ENCODE measurements at places on chromosomes 2 and 18.

DNA sequence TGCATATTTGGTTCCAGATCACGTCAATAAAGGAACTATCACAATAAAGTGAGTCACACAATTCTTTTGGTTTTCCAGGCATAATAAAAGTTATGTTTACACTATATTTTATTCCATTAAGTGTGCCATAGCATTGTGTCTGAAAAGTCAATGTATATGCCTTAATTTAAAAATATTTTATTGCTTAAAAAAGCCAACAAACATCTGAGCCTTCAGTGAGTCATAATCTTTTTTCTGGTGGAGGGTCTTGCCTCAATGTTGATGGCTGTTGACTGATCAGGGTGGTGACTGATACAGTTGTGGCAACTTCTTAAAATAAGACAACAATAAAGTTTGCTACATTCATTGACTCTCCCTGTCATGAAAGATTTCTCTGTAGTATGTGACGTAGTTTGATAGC lies 254.3 kb upstream of the SPOPL start:
- DNase-seq: no peak

DNA sequence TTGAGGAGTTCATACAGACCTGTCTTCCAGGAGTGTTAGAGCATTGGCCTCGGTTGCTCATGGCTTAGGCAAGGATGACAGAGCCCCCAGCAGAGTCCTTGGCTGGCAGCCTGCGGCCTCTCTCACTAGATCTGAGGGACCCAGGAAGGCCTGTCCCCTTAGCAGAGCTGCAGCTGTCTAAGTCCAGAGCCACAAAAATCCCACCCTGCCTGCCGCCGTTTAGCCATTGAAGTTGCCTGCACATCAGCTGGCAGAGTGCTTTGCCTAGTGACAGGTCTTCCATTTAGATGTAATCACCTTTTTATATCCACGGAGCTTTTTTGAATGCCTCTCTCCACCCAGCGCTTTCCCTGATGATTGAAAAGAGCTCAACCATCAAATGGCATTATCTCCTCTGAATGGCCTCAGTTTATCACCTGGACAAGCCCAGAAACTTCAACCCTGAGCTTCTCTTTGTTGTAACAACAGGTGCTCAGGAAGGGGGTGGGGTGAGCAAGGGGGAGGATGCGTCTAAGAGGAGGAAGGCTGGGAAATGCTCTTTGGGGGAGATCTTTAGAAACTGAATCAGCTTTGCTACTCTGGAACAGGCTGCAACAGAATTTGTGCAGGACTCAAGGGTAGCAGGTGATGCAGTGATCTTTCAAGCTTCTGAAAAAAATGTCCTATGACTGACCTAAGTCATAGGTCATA lies 71.9 kb downstream of the TNP1 start:
- no peak for DNase-seq

DNA sequence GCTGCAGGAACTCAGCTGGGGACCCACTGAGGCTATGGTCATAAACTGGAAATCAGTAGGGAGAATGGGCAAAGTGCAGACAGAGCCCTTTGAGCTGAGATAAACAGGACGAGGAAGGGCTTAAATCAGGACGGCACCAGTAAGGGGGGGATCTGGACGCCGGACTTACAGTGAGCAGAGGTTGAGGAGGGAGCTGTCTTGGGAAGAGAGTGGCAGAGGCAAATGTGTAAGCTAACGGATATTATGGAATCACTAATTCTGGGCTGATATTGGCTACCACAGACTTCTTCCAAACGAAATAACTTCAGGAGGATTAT lies 539 bp downstream of the CYP27A1 start:
- no peak for DNase-seq

GRCh38 chr2:157785200-157785599 lies 90.9 kb downstream of the ACVR1 start:
- no peak for DNase-seq

DNA sequence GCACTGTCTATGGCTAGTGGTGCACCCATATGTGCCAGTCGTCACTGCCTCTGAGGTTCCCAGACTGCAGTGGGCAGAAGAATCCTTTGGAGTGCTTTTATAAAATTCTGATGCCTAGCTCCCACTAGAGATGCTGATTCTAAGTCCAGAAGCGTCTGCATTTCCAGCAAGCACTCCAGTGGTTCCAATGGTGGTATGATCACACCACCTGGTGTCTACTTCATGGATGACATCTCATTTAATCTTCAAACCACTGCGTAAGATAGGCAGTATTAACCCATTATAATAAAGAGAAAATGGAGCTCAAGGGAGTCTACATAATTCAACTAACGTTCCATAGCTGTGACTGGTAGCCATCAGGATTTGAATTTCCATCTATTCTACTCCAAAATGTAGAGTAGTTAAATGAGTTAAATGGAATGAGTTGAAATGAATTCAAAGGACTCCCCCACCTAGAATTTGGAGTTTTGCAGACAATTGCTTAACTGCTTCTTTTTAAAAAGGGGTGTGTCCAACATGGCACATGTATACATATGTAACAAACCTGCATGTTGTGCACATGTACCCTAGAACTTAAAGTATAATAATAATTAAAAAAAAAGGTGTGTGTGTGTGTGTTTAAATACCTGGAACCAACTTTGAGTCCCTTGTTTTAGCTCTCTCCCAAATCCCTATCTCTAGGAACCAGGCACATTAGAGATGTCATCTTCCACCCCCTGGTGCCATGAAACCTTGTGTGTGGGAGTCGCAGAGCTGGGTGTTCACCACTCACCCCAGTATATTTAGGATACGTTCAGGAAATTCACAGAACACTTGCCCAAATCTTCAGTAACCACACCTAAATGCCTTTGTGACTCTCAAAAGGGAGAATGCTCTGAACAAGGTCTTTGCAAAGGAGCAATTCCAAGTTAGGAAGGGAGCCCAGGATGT lies 14.1 kb downstream of the LAMA3 start:
- peak; percentile 2 for DNase-seq

DNA sequence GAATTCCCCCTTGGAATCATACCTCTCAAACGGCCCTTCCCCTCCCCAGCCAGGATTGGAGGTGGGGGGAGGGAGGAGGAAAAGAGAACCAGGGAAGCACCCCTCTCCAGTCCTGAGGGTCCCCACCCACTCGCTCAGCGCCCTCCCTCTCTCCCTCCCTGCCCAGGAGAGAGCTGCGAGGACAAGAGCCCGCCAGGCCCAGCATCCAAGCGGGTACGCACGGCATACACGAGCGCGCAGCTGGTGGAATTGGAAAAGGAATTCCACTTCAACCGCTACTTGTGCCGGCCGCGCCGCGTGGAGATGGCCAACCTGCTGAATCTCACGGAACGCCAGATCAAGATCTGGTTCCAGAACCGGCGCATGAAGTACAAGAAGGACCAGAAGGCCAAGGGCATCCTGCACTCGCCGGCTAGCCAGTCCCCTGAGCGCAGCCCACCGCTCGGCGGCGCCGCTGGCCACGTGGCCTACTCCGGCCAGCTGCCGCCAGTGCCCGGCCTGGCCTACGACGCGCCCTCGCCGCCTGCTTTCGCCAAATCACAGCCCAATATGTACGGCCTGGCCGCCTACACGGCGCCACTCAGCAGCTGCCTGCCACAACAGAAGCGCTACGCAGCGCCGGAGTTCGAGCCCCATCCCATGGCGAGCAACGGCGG lies 14.4 kb downstream of the HOXD3 start:
- no peak for DNase-seq

GRCh38 chr2:172790404-172790803 lies 54.8 kb downstream of the RAPGEF4 start:
- DNase-seq: no peak

DNA sequence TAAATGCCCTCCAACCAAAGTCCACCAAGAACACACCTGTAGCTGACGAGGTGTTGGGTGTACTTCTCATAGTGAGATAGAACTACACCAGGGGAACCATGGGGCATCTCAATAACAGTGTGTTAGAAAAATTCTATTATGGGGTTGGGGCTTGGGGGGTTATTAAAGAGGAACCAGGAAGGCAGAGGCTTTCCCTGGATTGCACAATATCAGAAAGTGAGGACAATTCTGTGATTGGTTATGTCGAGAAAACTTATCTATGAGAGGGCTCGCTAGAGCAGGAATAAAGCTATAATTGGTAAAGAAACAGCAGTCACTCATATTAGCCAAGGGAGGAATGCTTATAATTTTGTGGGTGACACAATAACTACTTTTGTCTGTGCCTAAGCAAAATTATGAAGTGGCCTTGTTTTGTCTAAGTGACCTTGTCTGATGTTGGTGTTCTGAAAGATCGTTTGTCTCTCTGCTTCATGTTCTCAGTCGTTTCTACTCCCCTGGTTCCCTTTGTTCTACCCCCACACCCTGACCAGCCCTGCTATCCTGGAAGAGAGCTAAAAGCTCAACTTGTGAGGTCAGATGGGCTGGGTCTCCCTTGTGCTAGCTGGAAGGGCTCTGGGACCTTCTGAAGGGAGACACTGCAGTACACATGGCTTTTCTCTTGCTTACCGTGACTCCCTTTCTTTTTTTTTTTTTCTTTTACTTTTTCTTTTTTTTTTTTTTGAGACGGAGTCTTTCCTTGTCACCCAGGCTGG lies 21.6 kb upstream of the INO80C start:
- no peak for DNase-seq

DNA sequence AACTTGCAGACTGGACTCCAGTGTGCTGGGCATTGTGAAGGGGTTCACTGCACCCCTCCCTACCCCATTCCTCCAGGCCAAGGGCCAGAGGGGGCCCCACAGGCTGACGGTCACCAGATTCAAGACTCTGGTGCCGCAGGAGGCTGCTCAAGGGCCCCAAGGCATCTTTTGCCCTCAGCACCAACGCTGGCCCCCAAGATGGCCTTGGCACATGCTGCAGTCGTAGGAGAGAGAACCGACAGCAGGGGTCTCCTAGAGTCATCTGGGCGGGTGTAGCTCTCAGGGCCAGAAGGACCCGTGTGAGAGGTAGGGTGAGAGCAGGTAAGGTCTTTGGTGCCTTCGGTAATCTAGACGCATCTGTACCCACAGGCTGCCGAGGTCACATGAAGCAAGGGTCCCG lies 18.7 kb upstream of the ODC1 start:
- no peak for DNase-seq

DNA sequence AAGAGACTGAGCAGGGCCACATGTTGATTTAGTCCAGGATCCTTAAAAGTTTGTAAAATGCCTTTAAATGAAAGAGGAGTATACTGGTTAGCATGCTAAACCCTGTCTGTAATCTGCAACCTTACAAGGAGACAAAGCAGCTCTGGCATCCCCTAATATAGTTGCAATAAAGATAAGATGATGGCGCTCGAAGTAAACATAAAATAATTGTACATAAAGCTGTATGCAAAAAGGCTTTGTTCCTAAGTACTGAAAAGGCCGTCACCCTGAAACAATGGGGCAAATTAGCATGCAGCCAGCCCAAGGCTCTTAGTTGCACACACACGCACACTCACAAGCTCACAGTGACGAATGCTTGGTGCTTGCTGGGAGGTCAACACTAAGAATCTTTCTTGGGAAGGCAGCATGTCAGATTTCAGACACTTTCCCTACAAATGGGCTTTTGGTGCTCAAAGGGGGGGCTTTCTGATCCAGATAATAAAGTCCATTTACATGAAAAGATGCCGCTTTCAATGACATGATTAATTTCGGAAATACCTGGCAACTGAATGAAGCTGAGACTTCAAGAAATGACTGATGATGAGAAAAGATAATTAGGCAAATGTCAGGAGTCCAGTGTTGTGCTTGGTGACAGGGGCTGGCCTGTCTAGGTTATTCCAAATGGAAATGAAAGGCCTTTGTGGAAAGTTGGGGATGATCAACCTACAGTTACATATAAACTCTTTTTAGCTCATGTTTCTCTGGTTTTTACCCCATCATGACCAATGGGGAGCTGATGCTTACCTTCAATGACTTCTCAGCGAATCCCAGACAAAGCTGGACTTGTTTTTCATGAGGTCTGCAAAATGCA lies 370.3 kb downstream of the MEIS1 start:
- peak; percentile 1 for DNase-seq

GRCh38 chr18:12449051-12449785 lies 41.5 kb downstream of the PRELID3A start:
- peak; percentile 26 for DNase-seq

GRCh38 chr2:88177556-88177955 lies 7.4 kb downstream of the THNSL2 start:
- DNase-seq: no peak

DNA sequence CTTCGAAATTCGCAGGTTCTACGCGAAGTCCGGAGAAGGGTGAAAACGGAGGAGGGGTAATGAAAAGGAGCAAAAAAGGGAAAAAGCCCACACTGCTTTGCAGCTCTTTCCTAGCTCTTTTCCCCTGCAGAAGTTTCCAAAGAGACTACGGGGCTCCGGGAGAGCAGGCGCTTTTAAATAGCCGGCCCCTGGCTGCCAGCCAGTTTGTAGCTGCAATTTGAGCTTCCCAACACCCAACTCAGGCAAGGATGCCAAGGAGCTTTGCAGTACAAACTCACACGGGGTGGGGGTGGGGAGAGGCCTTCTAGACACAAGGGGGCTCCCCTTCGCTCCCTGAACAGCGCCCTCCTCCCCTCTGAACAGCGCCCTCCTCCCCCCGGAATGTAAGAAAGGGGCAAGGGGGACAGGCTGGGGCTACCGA lies at the start of gene IGFBP5:
IGFBP5 (minus strand) TSS at position 149 of the 421 bp plus-strand sequence. CDS start 774 bp downstream, outside the sequence.
- peak; percentile 71 for DNase-seq

GRCh38 chr18:22594155-22594690 lies 176.5 kb upstream of the CTAGE1 start:
- DNase-seq: no peak

GRCh38 chr2:218780851-218781690 lies 876 bp upstream of the CYP27A1 start:
- no peak for DNase-seq

DNA sequence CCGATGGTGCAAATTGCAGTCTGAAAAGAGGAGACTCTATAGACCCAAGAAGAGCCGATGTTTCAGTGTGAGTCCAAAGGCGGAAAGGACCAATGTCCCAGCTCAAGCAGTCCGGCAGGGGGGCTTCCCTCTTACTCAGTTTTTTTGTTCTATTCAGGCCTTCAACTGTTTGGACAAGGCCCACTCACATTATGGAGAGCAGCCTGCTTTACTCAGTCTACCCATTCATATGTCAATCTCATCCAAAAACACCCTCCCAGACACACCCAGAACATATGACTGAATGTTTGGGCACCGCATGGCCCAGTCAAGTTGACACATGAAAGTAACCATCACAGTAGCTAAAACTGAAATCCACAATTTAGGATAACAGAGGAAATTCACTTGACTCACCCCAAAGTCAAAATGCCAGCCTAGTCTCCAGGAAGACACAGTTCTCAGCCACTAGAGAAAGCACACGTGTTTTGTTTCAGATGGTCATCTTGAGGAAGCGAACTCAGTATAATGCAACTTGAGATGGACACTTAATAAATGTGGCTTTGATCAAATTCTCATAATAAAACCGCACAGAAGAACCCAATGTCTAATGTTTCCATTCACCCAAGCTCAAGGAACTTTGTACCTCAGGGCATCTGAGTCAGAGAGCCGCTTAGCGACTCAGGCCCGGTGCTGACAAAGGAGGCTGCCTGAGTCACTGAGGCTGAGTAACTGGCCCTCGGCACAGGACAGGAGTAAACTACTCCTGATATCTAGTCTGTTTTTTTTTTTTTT lies 2.4 kb downstream of the FHL2 start:
- no peak for DNase-seq

DNA sequence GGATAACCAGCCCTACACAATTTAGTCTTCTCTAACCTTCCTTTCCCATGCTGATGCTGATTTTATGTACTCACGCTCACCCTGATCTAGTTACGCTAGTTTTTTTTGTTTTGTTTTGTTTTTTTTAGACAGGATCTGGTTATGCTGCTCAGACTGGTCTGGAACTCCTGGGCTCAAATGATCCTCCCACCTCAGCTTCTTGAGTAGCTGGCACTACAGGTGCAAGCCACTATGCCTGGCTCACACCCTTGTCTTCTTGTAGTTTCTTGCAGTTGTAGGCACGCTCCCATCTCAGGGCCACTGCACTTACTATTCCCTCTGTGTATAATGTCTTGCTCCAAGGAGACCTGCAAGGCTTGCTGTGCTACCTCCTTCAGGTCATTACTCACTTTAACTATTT lies 6.2 kb downstream of the PELI1 start:
- no peak for DNase-seq
